ENCODE measurements at places on chromosomes 12 and 14.
A peak's percentile ranks its signal among the peaks of the same experiment; 100 is the strongest.

GRCh38 chr12:51219322-51219721 lies 1.5 kb upstream of the POU6F1 start:
- no peak for DNase-seq

GRCh38 chr14:45649051-45649450 lies 396.0 kb upstream of the MIS18BP1 start:
- peak; percentile 3 for DNase-seq

DNA sequence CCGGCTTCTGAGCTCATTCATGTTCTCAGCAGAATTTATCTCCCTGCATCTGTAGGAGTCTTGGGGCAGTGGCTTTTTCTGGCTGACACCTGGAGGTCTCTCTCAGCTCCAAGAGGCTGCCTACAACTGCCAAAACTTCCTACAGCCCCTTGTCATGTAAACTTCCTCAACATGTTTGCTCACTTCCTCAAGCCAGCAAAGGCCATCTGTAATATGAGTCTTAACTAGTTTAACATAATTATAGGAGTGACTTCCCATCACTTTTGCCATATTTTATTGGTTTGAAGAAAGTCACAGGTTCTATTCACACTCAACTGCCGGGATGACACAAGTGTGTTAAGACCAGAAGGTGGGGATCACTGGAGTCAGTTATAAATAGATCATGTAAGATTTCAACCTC lies 194.0 kb downstream of the VRK1 start:
- DNase-seq = no peak

DNA sequence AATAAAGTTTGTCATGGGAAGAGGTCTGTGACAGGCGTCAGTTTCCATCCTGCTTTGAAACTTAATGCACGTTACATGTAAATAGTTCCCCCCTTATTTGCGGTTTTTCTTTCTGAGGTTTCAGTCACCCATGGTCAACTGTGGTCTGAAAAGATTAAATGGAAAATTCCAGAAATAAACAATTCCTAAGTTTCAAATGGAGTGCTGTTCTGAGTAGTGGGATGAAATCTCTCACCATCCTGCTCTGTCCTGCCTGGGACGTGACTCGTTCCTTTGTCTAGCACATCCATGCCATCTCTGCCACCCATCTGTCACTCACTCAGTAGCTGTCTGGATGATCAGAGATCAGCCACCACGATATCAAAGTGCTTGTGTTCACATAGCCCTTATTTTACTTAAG lies 51.3 kb upstream of the DICER1 start:
- DNase-seq = no peak

- DNase-seq = peak; percentile 63
These were observed 12.8 kb downstream of the STX2 start for GRCh38 chr12:130826151-130826801.

GRCh38 chr12:111842556-111843396 lies 748 bp downstream of the MAPKAPK5 start:
- DNase-seq = peak; percentile 49

- no peak for DNase-seq
These were observed 152.8 kb downstream of the LRIG3 start for GRCh38 chr12:58767496-58767895.

- no peak for DNase-seq
These were observed 2.2 kb downstream of the DENR start for GRCh38 chr12:122754790-122755189.

GRCh38 chr12:104624529-104624928 lies 167.8 kb downstream of the CHST11 start:
- DNase-seq = no peak

DNA sequence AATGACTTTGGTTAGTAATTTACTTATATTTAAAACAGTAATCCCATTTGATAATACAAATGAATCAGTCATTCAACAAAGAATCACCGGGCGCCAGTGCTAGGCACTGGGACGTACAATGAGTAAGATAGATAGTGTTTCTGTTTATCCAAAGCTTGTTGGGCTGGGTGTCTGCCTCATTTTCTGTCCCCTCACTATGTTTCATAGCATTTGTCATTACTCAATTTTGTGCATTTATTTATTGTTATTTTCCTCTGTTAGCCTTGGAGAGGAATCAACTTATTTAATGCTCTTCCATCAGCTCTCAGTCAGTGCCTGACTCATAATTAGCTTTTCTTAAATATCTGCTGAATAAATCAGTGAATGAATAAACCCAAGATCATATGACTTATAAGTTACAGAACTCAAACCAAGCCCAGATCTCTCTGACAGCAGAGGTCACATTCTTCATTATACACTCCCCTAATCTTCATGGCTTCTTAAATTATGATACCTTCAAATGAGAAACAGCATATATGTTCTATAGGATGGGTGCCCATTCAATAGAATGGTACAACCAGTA lies 86.2 kb downstream of the TSPAN8 start:
- no peak for DNase-seq

All from ELR (cell line).